ENCODE measurements at places on chromosomes 3 and 15.

- no peak for DNase-seq
Observed at GRCh38 chr3:172853921-172854666, 103.6 kb downstream of the ECT2 start.

GRCh38 chr3:24628523-24629258 is 134.0 kb upstream of the THRB start:
- DNase-seq, result no peak

- peak; percentile 24 for DNase-seq
Observed at GRCh38 chr3:141303481-141304223, 64.7 kb upstream of the ZBTB38 start.

DNA sequence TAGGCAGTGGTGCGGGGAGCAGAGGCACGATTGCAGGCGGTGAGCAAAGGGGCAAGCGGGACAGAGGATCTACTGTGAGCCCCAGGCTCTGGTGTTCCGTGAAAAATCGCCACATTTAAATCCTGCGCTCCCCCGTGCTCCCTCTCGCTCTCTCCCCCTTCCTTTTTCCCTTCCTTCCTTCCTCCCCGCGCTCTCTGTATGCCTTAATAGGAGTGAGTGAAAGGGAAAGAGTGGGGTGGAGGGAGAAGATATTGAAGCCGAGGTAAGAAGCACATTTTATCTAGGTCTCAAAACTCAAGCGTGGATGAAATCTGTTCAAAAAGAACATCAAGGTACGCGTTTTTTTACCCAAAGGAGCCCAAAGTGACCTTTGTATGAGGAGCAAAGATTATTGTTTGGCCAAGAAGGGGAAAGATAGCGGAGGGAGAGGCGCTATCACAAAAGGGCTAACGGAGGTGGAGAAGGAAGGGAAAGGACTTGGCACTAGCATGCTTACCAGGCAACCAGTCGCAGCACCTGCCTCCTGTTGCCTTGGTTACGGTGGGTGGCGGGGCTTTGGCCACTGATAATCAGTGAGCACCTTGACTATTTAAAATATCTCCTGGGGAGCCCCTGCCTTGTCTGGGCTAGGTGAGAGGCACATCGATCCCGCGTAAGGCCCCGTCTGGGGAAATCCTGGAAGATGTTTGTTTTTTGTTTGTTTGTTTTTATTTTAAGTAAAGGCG is 14.9 kb upstream of the AEN start:
- no peak for DNase-seq

- DNase-seq, result no peak
Observed at GRCh38 chr3:134198414-134198813, 52.2 kb downstream of the RYK start.

GRCh38 chr3:36714343-36715086 is 49.8 kb downstream of the DCLK3 start:
- DNase-seq, result peak; percentile 39

DNA sequence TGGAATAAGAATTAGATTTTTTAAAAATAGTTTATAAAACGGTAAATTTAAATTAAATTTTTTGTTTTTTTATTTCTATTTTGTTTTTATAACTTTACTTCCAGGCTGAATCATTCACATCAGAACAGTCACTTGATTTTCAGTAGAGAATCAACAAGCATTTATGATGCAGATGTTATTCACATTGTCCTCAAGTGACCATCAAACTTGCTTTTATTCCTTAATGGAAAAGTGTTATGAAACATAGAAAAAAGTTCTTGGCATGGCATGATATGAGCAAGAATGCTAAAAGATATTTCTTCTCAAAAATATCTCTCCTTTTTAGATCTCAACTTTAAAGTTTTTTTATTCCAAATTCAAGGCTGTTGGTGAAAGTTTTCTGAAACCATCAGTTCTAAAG is 70.9 kb upstream of the TGFBR2 start:
- DNase-seq, result no peak

DNA sequence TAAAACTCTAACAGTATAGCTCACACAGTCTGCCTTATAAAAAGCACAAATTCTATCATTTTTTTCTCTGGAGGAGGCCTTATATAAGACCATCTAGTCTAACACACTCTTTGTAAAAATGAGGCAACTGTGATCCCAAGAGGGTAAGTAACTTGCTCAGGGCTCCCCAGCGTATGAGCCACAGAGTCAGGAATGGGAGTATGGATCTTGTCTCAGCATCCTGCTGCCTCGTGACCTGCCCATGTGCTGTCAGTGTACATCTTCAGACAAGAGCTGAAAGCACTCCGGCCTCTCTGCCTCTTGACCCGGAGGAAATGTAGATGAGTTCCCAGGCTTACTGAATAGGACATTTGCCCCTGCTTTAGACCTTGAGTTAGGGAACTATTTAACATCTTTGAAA is 28.4 kb upstream of the MEF2A start:
- no peak for DNase-seq

- no peak for DNase-seq
Observed at GRCh38 chr3:167733961-167734497, 663 bp downstream of the PDCD10 start.

DNA sequence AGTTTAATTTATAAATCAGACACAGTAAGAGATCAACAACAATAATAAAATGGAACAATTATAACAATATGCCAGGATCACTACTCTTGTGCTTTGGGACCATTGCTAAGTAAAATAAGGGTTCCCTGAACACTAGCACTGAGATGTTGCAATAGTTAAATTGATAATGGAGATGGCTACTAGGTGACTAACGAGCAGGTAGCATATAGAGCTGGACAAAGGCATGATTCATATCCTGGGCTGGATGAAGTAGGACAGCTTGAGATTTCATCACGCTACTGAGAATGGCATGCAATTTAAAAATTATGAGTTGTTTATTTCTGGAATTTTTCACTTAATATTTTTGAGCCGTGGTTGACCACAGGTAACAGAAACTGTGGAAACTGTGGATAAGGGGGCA is 20.7 kb upstream of the MYZAP start:
- DNase-seq, result no peak

DNA sequence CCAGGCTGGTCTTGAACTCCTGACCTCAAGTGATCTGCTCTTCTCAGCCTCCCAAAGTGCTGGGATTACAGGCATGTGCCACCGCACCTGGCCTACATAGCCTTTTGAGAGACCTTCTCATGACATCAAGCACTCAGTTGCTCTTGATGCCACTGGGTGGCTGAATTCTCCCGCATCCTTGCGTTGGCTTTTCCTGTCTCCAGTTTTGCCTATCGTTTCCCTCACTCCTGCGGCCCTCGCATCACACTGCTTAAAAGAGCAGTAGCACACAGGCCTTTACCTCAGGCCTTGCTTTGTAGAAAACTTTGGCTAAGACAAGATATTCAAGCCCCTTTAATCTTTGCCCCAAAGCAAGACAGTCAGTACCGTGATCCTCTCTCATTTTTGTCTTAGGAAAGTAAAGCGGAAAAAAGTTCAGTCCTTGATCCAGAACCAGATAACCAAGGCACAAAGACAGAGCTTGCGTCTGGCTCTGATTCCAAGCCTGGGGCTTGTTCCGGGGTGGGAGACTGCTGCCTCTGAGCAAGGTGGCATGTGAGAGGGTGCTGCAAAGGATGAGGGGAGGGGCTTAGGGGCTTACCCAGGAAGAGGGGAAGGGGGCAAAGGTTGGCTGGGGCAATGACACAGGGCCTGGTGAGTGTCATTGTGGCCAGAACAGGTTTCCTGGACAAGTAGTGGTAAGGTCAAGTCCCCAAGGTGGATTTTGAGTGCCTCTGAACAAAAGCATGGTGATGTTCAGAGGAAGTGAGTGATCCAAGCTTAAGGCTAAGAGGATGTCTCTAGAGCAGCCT is 175.0 kb upstream of the TLE3 start:
- no peak for DNase-seq

- no peak for DNase-seq
Observed at GRCh38 chr15:39411102-39411989, 169.5 kb upstream of the THBS1 start.

DNA sequence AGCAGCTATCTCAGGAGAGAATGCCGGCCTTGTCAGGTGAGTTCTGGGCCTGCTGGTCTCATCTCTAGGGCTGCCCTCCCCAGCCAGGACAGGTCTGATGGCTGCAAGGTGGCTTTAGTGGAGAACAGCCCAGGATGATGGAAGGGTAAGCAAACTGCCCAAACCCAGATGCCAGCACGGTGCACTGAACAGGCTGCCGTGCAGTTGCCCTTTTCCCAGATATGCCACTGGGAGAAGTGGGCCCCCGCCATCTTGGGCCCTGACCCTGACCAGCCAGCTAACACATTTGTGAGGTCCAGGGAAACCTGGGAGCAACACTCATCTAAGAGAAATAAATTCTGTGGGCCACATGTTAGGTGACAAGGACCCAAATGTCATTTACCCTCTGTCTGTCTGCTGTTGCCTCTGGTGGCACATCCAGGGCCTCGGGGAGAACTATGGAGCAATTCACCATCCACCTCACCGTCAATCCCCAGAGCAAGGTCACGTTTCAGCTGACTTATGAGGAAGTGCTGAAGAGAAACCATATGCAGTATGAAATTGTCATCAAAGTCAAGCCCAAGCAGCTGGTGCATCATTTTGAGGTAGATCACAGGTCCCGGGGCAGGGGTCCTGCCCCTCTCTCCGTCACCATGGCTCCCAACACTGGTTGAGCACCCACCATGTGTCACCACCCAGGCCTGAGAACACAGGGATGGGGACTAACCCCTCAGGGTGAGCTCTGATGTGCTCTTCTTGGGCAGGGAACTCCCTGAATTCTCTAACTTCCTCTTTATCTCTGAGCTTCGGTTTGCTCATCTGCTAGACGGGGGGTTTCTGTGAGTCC is 1.8 kb downstream of the ITIH1 start:
- DNase-seq, result no peak

DNA sequence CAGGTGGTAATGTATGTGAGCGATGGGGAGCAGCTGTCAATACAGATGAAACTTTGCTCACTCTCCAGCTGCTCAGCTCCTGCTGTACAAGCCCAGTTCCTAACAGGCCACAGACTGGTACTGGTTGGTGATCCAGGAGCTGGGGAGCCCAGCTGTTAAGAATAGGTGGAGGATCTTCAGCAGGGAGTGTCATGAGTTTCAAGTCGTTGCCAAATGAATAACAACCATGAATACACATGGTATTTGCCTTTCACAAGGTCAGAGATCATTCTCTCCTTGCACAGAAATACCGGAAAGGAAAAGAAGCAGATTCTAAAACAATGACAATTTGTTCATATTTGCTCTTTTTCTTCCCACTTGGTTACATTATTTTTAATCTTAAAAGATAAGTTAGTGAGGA is 5.1 kb downstream of the PLSCR1 start:
- no peak for DNase-seq

DNA sequence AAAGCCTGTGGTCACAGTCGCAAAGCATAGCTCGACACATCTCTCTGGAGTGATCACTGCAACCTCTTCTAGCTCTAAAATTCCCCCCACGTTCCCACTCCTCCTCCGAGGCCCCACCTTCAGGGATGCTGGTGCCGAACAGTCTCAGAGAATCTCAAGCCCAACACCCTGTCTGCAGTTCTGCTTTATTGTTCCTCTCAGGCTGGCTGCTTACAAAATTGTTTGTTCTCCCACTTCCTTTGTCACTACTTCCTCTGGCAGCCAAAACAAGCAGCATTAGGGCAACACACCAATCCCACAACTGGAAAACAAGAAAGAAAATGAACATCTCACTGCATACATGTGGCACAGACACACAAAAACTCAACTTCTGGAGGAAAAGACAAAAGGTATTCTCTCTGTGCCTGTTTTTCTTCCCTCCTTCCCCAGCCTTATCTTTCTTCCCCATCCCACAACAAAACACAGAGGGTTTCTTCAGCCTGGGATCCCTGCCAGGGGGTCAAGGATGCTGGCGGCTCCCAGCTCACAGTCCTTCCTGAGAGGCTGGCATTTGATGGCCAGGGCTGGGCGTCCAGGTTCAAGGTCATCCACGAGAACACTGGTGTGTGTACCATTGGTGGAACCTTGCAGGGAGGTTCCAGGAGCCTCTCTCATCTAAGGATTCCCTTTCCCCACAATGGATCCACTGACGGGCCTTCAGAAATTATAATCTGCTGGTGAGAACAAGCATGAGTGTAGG is 108.4 kb downstream of the TMCO5A start:
- DNase-seq, result no peak

DNA sequence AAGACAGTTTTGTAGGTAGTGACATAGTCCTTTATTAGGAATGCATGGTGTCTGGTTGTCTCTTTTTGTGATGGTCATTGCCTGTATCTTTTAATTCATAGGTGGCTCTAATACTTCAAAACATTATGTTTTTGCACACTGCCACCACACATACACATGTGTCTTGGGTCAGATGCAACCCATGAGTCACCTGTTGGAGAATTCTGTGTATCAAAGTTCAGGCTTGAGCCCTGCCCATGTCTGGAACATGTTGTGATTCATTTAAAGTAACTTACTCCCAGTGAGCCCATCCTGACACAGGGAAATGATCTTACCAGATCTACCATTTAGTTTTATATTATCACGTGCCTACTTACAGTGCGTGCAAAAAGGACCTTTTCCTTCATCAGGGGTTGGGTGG is 142.7 kb downstream of the GHSR start:
- DNase-seq, result no peak

GRCh38 chr3:82129221-82129801 is 367.9 kb upstream of the GBE1 start:
- DNase-seq, result no peak

- no peak for DNase-seq
Observed at GRCh38 chr3:100226712-100227429, 33.9 kb upstream of the TBC1D23 start.

GRCh38 chr3:55409806-55410205 is 77.3 kb downstream of the WNT5A start:
- DNase-seq, result no peak

GRCh38 chr3:61777483-61777882 is 216.1 kb downstream of the PTPRG start:
- DNase-seq, result no peak

DNA sequence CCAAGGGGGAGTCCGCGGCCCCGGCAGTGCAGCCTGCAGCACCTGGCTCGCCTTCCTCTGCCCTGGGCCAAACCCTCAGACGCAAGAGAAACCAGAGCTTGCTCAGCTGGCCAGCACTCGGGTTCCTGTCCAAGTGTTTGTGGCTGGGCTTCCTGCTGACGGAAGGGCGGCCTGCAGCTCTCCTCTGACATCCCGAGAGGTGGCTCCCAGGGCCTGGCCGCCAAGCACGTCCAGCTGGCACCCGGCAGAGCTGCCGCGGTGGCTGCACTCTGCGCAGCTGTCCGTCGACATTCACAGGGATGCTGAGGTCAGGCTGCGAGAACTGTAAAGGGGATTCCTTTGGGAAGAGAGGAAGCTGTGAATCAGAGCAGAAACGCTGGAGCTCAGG is 85.6 kb downstream of the CPN2 start:
- no peak for DNase-seq

GRCh38 chr3:32959371-32959770 is 7.9 kb downstream of the CCR4 start:
- no peak for DNase-seq

DNA sequence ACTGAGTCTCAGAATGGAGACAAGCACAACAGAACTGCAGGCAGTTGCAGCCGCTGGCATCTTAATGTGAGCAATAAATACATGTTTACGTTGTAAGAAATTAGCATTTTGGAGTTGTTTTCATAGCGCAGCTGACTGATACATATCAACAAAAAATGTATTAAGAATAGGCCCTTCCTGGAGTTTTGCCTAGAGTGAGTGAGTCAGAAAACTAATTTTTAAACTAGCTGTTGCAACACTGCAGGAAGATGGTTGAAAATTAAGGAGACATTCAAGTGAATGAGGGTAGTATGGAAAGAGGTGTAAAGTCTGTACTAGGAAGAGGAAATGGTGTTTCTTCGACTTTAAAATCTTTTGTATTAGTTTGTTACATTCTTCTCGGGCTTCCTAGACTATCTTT is 39.6 kb upstream of the TIMP4 start:
- DNase-seq, result no peak

GRCh38 chr15:33442449-33442848 is 131.7 kb downstream of the RYR3 start:
- no peak for DNase-seq

All from T1000 (cell line).